Stimulated activated CD4-positive, alpha-beta T cell treated with anti-CD3 and anti-CD28 coated beads, Interleukin-12 subunit alpha, Interleukin-12 subunit beta, amount 100 ng/mL, for 4 hours (primary cell): ENCODE measurements at places on chromosomes 5 and 9.
A peak's percentile ranks its signal among the peaks of the same experiment; 100 is the strongest.

- no peak for DNase-seq
Observed at GRCh38 chr9:35257986-35258659, 96.3 kb downstream of the UNC13B start.

DNA sequence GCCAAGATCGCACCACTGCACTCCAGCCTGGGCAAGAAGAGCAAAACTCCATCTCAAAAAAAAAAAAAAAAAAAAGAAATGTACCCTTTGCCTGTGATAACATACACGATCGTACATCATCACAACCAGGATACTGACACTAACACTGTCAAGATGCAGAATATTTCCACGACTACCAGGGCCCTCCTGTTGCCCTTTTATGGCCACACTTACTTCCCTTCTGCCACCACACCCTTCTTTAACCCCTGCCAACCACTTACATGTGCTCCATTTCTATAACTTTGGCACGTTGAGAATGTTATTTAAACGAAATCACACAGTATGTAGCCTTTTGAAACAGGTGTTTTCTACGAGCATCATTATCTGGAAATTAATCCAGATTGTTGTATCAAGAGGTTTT is 69.0 kb upstream of the OTULINL start:
- no peak for DNase-seq

GRCh38 chr5:168377525-168377924 is 86.1 kb downstream of the WWC1 start:
- DNase-seq, result no peak

GRCh38 chr9:115653171-115653606 is 500.4 kb upstream of the PAPPA start:
- DNase-seq, result no peak

DNA sequence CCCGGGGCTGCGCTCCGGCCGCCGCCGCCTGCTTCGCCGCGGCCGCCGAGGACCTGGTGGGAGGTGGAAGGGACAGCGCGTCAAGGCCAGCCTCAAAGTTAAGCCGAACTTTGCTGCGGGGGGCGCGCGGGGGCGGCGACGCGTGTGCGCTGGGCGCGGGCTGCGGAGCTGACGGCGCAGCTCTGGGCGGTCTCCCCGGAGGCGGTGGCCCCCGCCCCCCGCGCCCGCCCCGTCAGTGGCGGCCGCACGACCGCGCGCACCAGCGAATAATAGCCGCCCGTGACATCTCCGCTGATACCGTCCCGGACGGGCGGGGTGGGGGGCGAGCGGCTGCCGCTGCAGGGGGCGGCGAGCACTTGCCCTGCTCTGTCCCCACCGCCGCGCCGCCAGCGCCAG is 579 bp upstream of the FAM78A start:
- DNase-seq, result no peak

GRCh38 chr9:34085581-34086500 is 37.2 kb upstream of the UBAP2 start:
- DNase-seq, result no peak

GRCh38 chr9:114314881-114315722 is 7.8 kb upstream of the ORM1 start:
- no peak for DNase-seq

GRCh38 chr5:87051502-87052113 is 216.1 kb upstream of the RASA1 start:
- DNase-seq, result no peak

DNA sequence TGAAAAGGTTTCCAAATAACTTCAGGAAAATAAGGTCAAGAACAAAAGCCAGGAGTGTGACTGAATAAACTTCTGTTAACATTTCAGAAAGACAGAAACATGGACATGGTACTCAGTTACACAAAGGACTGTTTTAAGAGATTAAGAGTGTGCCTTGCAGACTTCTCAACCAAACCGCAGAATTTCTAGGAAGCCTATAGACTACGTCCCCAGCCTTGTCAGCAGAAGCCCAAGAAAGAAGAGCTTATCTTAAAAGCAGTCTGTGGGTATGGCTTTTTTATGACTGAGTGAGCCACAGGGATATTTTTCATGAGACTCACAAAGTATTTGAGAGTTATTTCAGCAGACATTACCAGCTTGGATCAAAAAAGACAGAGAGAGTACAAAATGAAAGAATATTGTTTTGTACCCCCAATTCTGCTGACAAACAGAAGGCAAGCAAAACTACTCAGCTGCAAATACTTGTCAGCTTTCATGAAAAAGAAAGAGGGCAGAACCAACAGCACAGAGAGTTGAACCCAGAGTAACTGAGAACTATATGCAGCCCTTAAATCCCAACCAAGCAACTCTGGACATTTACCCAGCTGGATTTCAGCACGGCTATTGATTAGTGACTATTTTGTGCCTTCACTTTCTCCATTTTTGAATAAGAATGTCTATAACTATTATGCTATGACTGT is 711.0 kb upstream of the CTNND2 start:
- no peak for DNase-seq

DNA sequence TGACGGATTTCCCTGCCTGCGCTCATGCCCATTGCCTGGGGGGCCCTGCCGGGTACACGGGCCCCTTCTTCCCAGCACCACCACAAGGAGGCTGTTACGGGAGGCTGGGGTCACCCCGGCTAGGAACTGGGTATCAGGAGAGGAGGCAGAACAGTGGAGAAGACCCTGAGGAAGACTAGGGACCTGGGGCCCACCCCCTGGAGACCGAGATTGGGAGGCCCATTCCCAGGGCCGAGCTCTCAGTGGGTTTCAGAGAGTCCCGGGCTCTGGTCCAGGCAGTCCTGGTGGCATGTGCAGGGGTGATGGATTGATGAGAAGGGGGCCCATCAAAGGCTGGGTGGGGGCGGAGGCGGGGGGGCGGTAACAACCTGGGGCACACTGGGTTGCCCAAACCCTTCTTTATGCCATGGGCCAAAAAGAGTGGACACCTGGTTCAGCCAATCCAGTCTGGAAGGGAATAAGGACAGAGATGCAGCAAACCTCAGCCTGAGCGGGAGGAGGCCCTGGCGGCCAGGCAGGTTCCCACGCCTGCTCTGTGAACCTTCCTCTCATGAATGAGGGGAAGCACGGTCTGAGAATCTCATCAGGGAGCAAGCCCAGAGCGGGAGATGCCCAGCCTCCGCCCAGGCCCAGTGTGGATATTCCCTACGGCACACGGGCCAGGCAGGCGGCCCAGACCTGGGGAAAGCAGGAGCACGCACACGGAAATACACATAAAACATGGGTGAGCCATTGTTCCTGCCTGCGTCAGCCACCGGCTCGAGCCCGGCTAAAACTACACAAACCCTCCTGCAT is 785 bp upstream of the P4HA2 start:
- no peak for DNase-seq

- DNase-seq, result no peak
Observed at GRCh38 chr5:95838001-95838520, 15.5 kb upstream of the GLRX start.

GRCh38 chr9:117809751-117810150 is 105.5 kb downstream of the TLR4 start:
- DNase-seq, result no peak

DNA sequence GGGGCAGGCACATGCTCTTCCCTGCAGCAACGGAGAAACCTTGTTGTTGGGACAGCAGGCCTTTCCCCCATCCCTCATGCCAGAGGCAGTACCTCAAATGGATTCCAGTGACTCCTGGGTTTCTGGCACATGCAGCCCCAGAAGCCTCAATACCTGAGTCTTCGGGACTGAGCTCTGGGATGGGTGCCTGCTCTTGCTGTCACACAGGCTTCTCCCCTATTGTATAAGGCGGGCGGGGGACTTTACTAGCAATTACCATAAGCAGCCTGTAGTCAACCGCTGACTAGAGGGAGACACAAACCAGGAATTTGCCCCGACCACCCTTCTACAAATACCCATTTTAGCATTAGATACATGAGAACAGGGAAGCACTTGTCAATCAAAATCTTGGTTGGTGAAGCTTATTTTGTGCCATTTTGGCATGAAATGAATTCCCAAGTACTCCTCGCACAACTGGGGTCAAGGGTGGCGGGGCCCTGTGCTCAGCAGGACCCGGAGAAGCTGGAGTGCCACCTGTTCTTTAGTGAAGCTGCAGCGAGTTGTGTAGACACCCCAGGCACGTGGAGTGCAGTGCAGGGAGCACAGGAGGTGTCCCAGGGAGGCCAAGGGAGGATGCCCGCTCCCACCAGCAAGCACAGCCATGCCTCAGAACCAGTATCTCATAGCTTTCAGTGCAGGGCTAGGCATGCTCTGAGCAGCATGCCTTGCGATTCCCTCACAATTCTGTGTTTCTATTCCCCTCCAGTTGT is 21.2 kb downstream of the S1PR3 start:
- no peak for DNase-seq

DNA sequence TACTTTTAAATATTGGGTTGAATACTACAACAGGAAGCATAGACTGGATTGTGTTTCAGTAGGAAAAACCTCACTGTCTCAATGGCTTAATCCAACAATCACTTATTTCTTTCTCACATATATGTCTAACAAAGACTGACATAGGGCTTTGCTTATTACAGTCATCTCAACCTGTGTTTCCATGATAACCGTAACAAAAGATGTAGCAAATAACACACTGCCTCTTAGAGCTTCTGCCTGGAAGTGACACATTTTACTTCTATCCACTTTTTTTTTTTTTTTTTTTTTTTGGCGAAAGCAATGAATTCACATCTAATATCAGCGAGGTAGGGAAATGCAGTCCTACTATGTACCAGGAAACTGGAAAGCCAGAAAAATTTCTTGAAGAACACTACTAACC is 204.9 kb upstream of the CDKN2B start:
- DNase-seq, result no peak

DNA sequence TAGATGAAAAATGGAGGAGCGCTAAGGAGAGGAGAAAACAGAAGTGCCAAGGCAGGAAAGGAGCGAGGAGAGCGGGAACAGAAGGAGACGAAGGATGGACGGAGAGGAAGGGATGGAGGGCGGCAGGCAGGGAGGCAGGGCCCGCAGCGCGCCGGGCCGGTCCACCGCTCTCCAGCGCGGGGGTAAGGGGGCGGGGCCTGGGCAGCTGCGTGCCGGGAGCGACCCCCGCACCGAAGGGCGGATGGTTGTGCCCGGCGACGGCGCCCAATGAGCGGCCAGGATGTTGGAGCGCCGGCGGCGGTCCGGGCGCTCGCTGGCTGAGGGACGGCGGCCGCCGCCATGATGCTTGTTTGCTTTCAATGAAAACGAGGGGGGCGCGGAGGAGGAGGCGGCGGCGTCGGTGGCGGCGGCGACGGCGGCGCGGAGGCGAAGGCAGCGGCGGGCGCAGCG is at the start of gene CNOT6:
Gene CNOT6, plus strand, starts transcription at position 320 of the 450 bp plus-strand sequence. CDS start 34,898 bp downstream, outside the sequence.
- DNase-seq, result peak; percentile 95

- no peak for DNase-seq
Observed at GRCh38 chr9:113973963-113974413, 97.9 kb downstream of the ZNF618 start.

- DNase-seq, result no peak
Observed at GRCh38 chr9:110744715-110745384, 76.3 kb downstream of the MUSK start.

- no peak for DNase-seq
Observed at GRCh38 chr9:70479880-70480291, 65.4 kb upstream of the KLF9 start.

DNA sequence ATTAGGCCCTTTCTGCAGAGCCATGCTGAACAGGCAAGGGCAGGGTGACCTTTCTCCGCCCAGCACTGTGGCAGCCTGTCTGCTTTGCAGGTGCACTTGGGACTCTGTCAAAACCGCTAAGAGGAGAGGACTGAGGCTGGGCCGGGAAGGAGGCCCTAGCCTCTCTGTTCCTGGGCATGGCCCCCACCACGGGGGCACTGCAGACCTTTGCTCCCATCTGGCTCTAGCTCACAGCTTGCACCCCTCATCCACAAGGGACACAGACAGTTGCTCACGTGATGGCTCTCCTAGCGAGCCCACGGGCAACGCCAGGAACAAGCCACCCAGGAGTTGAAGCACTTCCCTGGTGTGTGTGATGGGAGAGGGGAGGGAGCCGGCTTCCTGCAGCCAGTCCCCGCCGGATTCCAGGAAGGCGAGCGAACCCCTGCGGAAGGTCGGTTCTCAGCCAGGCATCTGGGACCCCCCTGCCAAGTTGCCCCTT is 43.0 kb upstream of the FCN1 start:
- DNase-seq, result no peak

- no peak for DNase-seq
Observed at GRCh38 chr5:129899454-129899853, 4.8 kb upstream of the CHSY3 start.
